GM20000 (cell line): ENCODE measurements at places on chromosomes 7 and 10.

GRCh38 chr10:130894471-130894870, 417.1 kb downstream of the TCERG1L start:
- DNase-seq = no peak

DNA sequence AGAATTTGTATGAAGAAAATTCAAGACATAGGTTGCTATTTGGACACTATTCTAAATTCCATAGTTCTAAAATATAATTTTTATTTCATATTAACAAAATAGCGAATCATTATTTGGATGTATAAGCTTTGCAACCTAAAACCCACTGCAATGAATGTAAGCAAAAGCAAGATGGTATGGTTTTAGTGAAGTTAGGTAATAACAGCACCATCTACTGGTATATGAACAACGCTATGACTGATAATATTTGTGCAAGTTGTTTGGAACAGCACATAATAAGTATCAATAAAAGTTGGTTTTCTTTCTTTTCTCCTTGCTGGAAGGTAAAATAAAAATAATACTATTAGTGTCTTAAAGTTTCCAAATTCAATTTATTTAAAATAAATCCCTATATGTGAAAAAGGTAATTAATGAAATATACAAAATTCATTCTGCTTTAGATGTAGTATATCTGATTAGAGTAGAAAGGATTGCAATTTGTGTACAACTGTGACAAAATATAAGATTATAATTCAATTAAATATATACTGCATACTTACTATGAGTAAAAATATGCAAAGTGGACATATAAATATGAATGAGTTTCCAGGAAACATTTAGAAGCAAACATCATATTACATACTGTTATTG, 79.0 kb upstream of the LSM8 start:
- DNase-seq = peak; percentile 23

DNA sequence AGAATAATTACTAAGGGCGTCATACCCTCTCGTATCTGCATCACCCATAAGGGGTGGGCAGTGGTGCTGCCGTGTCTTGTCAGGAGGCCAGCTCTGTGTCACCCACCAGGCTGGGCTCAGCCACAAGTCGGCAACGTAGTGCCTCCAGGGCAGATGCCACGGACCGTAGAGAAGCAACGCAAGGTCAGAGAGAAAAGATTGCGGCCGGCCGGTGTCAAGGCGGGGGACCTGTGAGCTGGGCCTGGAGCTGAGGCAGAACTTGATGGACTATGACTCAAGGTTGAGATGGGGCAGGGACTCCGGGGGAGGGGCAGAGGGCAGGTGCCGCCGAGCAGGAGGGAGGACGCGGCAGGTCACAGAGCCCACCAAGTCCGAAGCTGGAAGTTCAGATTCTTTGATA, 29.5 kb downstream of the FOXK1 start:
- DNase-seq = no peak

DNA sequence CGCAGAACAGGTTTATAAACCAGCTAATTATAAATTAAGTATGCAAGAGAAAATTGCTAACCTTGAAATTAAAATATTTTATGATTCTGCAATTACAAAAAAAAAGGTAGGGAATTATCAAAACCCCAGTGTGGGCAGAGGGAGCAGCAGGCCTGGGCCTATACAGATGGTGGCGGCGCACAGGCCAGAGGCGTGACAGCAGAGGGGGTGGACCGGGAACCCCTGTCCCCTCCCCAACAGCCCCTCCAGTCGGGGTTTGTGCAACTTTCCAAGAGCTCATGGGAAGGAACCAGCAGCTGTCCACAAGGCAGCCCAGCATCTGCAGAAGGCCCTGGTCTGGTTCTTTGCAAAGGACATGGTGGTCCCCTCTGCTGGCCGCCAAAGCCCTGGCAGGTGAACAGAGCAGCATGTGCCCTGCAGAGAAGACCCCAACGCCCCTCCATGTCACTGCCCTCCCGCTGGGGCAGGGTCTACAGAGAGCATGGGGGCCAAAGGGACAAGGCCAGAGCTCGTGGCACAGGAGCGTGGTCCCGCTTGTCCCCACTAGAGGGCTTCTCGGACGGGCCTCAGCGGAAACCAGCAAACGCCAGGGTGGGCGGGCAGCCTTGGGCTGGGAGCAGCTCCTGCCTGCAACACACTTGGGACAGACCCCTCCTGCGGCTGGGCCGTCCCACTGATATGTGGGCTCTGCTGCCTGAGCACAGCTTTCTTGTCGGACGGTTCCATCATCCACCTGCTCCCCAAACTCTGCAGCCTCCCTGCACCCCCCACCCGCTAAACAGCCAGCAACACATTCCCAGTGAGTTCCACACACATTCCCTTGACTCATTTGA, 75.1 kb downstream of the EBF3 start:
- DNase-seq = peak; percentile 77

GRCh38 chr7:111986601-111987000, 219.6 kb downstream of the DOCK4 start:
- DNase-seq = no peak

DNA sequence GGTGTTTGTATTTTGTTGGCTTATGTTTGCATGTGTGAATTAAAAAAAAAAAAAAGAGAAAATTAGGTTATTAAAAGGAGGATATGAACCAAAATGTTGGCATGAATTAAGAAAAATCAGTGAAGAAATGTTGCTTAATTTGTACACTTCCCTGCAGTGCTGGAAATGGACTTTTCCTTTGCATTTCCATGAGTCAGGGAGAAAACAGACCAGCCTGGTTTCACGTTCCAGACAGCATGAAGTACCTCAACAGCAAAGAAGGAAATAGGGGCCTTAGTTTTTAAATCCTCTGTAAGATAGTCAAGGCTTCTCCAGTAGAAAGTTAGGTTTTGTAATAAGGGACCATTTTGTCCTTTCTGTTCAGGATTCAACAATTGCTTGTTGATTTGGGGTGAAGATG, 159.7 kb downstream of the CELF2 start:
- DNase-seq = no peak

DNA sequence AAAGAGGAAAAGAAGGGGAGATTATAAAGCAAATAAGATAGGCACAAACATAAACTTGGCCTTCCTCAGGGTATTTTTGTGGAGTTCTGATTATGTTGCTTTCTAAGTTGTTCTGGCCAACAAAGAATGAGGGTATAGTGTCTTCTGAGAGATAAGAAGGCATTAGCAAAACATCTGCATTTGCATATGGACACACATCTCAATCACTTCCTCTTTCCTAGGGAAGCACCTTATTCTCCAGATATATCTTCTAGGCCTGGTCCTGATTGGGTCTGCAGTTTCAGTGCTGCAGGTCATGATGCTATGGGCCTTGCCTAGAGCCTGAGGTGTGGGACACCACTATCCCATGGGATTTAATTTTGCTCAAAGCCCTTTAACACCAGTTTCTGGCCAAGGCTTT, 308.8 kb upstream of the PHYHIPL start:
- no peak for DNase-seq

DNA sequence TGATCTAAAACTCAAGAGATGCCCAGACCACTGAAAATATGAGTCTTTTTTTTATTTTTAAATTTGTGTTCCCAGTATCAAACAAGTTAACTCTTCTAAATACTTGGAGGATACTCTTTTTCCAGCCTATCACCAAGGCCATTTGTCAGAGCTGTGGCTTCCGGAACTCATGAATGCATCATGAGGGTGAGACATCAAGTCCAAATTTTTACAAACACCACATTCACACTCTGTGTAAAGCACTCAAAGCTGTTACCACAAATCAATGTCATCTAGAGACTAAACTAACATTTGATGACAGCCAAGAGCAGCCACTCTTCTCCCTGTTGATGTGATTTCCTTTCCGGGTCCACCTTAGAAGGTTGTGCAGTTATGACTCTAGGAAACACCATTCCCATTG, 43.8 kb upstream of the ARID5B start:
- DNase-seq = no peak

- DNase-seq = peak; percentile 73
Observed at GRCh38 chr10:110207805-110208613, 604 bp downstream of the MXI1 start.

GRCh38 chr7:38625866-38626265, 5.3 kb downstream of the AMPH start:
- no peak for DNase-seq

DNA sequence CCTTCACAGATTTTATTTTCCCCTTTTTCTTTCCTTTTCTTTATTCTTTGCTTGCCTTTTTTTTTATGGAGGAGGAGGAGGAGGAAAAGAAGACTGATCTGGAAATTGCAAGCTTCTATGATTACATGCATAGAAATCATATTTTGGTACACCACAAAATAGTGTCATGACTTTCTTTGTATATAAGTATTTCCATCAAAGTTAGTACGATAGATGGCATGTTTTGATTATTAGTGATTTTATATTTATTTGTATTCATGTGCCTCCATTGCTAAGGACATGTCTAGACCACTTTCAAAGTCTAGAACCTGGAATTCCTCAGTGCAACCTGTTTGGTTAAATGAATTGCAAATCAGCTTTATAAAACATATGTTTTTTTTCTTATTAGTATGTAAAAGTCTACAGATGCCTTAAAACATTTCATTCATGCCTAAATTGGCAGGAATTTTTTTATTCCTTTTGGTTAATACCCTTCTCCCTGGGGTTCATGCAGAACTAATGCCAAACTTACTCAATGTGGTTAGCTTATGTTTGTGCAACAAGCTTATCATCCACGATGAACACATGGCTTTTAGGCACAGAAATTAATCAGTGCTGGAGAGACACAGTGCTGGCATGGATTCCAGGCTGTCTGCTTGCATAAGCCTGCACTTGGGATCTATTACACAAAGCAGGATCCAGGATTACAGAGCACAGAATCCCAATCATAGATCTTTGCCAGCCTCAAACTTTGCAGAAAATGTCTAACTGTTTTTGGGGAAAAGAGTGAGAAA, 213.1 kb downstream of the CHRM2 start:
- DNase-seq = no peak

GRCh38 chr7:156617215-156617614, 23.4 kb upstream of the RNF32 start:
- no peak for DNase-seq

GRCh38 chr10:70115948-70116682, 16.5 kb downstream of the AIFM2 start:
- DNase-seq = peak; percentile 79

DNA sequence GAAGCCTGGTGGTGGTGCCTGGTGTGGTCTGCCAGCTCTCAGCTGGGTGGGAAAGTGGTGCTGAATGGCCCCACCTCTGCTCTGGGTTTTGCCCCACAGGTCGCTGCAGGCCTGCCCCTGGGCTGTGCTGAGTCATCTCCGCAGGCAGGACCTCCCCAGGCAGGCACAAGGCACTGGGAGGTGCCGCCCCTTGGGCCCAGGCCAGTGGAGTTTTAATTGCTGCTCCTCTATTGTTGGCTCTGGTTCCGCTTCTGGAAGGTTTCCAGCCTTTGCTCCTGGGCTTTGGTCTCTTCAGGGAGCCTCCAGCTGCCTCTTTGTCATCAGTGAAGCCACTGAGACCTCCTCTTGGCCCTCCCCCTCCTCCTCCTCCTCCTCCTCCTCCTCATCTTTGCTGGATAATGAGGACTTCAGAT, 180.3 kb upstream of the GRB10 start:
- no peak for DNase-seq

DNA sequence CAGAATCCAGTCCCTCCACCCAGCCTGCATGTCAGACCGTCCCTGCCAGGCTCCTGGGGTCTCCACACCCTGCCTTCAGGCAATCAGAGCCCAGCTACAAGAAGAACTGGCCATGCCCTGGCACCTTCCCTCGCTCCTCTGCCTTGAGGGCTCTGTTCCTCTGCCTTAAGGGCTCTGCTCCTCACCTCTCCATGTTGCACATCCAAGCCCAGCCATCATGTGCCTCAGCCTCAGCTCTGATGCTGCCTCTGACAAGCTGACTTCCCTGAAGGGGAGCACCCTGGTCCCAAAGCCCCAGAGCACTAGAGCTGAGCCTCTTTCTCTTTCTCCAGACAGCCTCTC, 50.3 kb upstream of the ANTXRL start:
- DNase-seq = no peak

GRCh38 chr7:3280445-3280844, 20.6 kb upstream of the SDK1 start:
- DNase-seq = no peak

DNA sequence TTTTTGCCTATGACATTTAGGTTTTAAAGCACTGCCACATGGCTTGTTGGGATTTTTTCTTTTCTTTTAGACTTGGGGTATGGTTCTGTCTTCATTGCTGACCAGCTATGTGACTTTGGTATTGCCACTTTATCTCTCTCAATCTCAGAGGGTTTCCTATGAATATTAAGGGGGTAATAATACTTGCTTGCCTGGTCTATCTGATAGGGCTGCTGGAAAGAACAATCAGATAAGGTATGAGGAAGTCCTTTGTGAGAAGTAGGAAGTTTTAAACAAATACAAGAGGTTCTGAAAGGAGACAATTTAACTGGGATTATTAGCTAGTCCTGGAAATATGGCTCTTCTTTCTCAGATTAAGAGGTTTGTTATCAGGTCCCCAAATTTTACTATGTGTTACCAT, 80.8 kb downstream of the ZNF92 start:
- DNase-seq = no peak

- peak; percentile 59 for DNase-seq
Observed at GRCh38 chr7:134514663-134515062, 12.7 kb upstream of the AKR1B10 start.

DNA sequence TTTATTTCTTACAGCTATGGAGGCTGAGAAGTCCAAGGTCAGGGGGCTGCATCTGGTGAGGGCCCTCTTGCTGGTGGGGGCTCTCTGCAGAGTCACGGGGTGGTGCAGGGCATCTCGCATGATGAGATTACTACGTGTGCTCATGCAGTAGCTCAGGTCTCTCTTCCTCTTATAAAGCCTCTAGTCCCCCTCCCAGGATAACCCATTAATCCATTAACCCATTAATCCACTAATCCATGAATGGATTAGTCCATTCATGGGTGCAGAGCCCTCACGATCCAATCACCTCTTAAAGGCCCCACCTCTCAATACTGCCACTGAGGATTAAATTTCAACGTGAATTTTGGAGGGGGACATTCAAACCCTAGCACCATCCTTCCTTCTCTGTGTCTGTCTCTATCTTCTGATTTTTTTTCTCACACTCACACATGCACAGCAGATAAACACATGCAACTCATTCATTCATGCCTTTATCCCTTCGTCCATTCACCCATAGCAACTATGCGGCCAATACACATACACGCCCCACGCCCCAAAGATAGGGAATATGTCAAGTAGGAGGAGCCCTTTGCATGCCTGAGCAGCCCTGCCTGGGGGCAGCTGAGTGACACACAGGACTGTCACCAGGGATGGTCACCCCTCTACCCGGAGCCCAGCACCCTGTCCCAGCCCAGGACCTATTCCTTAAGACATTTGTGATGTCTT, 86.5 kb downstream of the C10orf105 start:
- no peak for DNase-seq

DNA sequence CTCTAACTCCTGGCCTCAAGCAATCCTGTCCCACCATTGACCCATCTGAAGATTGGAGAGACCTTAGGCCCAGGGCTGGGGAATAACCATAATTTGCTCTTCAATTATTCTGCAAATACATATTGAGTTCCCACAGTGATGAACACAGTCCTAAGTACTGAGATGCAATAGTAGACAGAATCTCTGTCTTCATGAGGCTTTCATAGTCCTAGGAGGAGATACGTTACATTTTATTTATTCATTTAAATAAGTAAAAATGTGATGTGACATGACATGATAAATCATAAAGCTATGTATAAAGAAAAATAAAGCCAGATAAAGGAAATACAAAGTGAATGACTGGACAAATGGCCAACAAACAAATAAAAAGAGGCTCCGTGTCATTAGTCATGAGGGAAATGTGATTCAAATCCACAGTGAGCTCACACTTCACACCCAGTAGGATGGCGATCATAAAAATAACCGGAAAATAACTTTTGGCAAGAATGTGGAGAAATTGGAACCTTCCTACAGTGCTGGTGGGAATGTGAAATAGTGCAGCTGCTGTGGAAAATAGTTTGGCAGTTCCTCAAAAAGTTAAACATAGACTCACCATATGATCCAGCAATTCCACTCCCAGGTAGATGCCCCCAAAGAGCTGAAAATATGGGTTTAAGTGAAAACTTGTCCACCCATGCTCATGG, 52.1 kb upstream of the JCAD start:
- no peak for DNase-seq
